Adrenal gland (tissue), 19 donors: ENCODE measurements at places on chromosomes 13 and 19. TPM values are rescaled to one million over a fixed set of nuclear protein-coding genes. Genes with fewer than 3 reads are reported as not detected.

Gene N4BP2L1
- 12.5 TPM for total RNA-seq

Gene CHAF1A
- total RNA-seq: 14.6 TPM

Gene ATP7B
- total RNA-seq: 2.9 TPM

Gene STRN4
- 66.2 TPM for total RNA-seq

Gene CEACAM16
- not detected for total RNA-seq

Gene ZNF442
- total RNA-seq: 3.4 TPM

Gene HMGB1
- total RNA-seq: 315 TPM

Gene ATP8B3
- 3.5 TPM for total RNA-seq

Gene IGFL1
- not detected for total RNA-seq

Gene ZNF155
- 11.6 TPM for total RNA-seq

Gene KIR2DL4
- not detected for total RNA-seq

Gene GRK1
- not detected for total RNA-seq

Gene CGB3
- not detected for total RNA-seq

Gene VSTM2B
- not detected for total RNA-seq

Gene LILRB5
- 39.0 TPM for total RNA-seq

Gene NLRP4
- total RNA-seq: not detected

DNA sequence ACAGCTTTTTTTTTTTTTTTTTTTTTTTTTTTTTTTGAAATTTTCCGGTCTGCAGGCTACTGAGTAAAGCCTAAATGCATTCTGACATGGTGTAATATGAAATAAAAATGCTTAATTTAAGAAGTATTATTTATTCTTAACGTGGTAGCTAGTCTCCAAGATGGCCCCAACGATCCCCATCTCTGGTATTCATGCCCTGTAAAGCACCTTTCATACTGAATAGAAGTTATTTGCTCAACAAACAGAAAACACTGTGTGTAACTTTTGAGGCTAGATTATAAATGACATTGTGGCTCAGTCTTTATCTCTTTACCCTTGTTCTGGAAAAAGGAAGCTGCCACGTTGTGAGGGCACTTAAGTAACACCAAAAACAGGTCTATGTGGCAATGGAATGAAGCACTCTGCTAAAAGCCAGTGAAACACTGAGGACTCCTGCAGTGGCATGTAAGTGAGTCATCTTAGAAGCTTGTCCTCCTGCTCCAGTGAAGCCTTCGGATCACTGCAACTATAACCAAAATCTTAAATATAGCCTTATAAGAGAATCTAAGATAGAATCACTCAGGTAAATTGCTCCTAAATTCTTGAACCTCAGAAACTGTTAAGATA, 128.7 kb downstream of the UGGT2 start:
- no peaks in the 10 kb centered on the region for H3K4me1 ChIP-seq
- DNase-seq: peak; percentile 44
- no peak overlapping the region for H3K27ac ChIP-seq
- no peaks in the 10 kb centered on the region for H3K36me3 ChIP-seq

DNA sequence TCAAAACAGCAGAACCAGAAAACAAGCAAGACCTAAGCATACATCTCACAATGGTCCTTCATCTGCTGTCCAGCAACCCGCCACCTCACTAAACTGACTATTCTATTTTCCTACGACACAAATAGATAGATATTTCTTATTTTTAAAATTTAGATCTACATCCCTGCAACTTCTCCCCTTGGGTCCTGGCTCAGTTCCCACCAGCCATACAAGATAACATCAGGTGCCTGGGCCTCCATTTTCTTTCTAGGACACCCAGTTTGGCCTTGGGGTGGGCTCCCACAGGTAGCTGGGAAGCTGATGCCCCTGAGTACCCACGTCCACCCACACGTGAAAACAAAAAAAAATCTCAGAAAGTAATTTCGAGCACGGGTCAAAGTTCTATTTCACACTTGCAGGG, 47.6 kb downstream of the TGDS start:
- peak overlapping the region; percentile 97 for H3K27ac ChIP-seq
- H3K4me1 ChIP-seq: peaks cover 7% of the 10 kb centered on the region
- no peaks in the 10 kb centered on the region for H3K27me3 ChIP-seq
- peak overlapping the region; percentile 69 for H3K4me3 ChIP-seq
- peak; percentile 18 for DNase-seq

DNA sequence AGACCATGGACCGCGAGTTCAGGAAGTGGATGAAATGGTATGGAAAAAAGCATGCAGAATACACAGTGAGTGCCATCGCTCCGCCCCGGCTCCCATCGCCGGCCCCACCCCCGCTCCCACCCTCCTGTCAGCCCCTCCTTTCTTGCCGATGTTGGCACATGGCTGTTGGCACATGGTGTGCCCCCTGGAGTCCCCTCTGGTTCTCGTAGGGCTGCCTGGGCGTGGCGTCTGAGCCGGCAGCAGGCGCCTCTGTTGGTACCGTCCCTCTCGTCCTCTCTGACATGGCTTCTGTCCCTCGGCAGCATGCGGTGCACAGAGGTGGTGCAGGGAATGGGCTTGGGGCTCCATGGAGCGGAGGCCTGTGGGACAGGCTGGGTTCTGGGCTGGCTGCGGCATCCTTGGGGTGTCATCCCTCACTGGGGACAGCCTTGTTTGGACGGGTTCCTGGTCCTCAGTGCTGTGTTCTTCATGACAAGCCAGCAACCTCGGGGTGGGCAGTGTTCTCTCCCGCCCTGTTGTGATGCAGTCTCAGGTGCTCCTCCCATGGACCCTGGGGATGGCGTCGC, 30.9 kb downstream of the DOT1L start:
- H3K4me1 ChIP-seq: no peaks in the 10 kb centered on the region
- H3K36me3 ChIP-seq: no peaks in the 10 kb centered on the region
- no peak for DNase-seq
- H3K4me3 ChIP-seq: no peak overlapping the region
- H3K27ac ChIP-seq: no peak overlapping the region
- H3K27me3 ChIP-seq: no peaks in the 10 kb centered on the region

- no peak overlapping the region for H3K27ac ChIP-seq
- DNase-seq: no peak
- peaks cover 51% of the 10 kb centered on the region for H3K36me3 ChIP-seq
- no peaks in the 10 kb centered on the region for H3K27me3 ChIP-seq
- no peak overlapping the region for H3K4me3 ChIP-seq
- H3K4me1 ChIP-seq: peaks cover 20% of the 10 kb centered on the region
Observed at GRCh38 chr19:38383184-38383583, 4.7 kb downstream of the GGN start.

GRCh38 chr19:37468961-37469777, at the start of gene ZNF570:
Gene ZNF570 (plus strand): TSS chr19:37469356. CDS start chr19:37470355, 999 bp downstream.
- peak within 1 kb of the TSS; percentile 65 for H3K4me3 ChIP-seq
- H3K27me3 ChIP-seq: no peaks in the 10 kb centered on the region
- H3K4me1 ChIP-seq: peaks cover 28% of the 10 kb centered on the region
- peak within 1 kb of the TSS; percentile 84 for H3K27ac ChIP-seq

GRCh38 chr13:32314271-32315237, 609 bp downstream of the ZAR1L start:
- H3K27ac ChIP-seq: peak overlapping the region; percentile 95
- no peaks in the 10 kb centered on the region for H3K4me1 ChIP-seq
- peak; percentile 43 for DNase-seq

DNA sequence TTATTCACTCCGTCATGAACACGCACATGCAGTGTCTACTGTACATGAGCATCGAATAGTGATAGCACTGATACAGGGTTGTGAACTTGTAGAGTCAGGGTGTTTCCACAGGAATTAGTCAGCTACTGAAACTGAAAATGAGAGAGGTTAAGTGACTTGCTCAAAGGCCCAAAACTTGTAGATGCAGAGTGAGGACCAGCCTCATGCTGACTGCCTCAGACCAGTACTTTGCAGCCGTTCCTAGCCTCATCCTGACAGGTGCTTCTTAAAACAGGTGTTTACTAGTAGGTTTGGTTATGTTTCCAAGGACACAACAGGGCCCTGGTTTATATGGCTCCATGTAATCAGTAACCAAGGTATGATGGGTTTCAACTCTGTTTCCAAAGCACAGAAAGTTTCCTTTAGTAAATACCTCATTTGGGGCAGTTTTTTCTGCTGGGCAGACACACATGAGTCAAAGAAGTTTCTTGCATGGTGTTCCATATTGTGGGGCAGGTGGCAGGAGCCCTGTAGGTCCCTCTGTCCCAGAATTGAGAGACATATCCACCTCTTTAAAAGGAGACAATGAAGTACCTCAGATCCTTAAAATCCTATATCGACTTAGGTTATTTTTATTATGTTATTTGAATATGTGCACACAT, 16.0 kb downstream of the FGF9 start:
- H3K27ac ChIP-seq: no peak overlapping the region
- DNase-seq: no peak
- H3K4me3 ChIP-seq: no peak overlapping the region
- H3K27me3 ChIP-seq: no peaks in the 10 kb centered on the region
- no peaks in the 10 kb centered on the region for H3K36me3 ChIP-seq
- H3K4me1 ChIP-seq: no peaks in the 10 kb centered on the region

DNA sequence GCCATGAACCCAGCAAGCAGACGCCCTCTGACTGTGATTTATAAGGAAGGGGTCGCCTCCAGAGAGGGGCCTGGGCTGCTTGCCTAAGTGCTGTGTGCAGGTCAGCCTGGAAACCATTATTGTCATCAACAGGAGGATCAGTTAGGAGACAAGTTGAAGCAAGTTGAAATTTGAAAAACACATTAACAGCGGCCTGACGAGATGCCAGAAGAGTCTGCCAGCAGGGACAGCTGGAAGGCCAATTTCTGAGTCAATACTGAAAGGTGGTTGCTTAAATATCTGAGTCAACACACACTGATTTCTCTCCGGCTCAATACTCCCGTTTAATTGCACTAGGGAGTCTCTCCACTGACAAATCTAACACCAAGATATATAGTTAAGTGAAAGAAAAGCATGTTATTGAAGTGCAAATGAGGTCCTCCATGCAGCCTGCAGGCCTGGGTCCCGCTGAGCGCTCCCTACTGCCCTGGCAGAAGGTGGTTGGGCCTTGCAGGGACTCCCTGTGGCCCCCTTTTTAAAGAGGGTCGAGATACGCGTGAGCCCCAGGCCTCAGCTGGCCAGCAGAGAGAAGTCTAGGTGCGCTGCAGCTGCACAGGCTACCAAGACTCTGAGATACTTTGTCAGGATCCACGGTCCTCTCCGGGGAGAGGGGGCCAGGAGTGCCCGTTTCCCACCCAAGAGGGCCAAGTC, 91.1 kb downstream of the RNASEH2B start:
- DNase-seq: peak; percentile 62
- H3K36me3 ChIP-seq: no peaks in the 10 kb centered on the region
- H3K4me1 ChIP-seq: peaks cover 7% of the 10 kb centered on the region
- no peaks in the 10 kb centered on the region for H3K27me3 ChIP-seq

- peak within 1 kb of the TSS; percentile 61 for H3K4me3 ChIP-seq
- H3K36me3 ChIP-seq: no peaks in the 10 kb centered on the region
- peak within 1 kb of the TSS; percentile 30 for H3K27ac ChIP-seq
- peak; percentile 68 for DNase-seq
- no peaks in the 10 kb centered on the region for H3K27me3 ChIP-seq
Observed at GRCh38 chr13:108269601-108270328, at the start of gene TNFSF13B. Gene TNFSF13B (plus strand): TSS chr13:108269718. CDS start chr13:108269896, 178 bp downstream.

GRCh38 chr13:102580552-102581169, 16.1 kb upstream of the TPP2 start:
- no peak overlapping the region for H3K27ac ChIP-seq
- H3K27me3 ChIP-seq: no peaks in the 10 kb centered on the region

- H3K27me3 ChIP-seq: no peaks in the 10 kb centered on the region
- H3K4me3 ChIP-seq: no peak overlapping the region
- peak; percentile 39 for DNase-seq
- H3K27ac ChIP-seq: no peak overlapping the region
- H3K36me3 ChIP-seq: peaks cover 20% of the 10 kb centered on the region
Observed at GRCh38 chr19:18440415-18440877, 2.5 kb upstream of the ISYNA1 start.

GRCh38 chr19:16301999-16302694, 22.5 kb upstream of the KLF2 start:
- H3K27ac ChIP-seq: no peak overlapping the region
- H3K36me3 ChIP-seq: no peaks in the 10 kb centered on the region
- H3K27me3 ChIP-seq: no peaks in the 10 kb centered on the region
- DNase-seq: no peak
- H3K4me3 ChIP-seq: no peak overlapping the region
- H3K4me1 ChIP-seq: no peaks in the 10 kb centered on the region

GRCh38 chr13:112143046-112143752, 76.2 kb downstream of the SOX1 start:
- H3K27me3 ChIP-seq: no peaks in the 10 kb centered on the region
- no peaks in the 10 kb centered on the region for H3K4me1 ChIP-seq
- no peak overlapping the region for H3K4me3 ChIP-seq
- no peaks in the 10 kb centered on the region for H3K36me3 ChIP-seq
- H3K27ac ChIP-seq: no peak overlapping the region
- no peak for DNase-seq

DNA sequence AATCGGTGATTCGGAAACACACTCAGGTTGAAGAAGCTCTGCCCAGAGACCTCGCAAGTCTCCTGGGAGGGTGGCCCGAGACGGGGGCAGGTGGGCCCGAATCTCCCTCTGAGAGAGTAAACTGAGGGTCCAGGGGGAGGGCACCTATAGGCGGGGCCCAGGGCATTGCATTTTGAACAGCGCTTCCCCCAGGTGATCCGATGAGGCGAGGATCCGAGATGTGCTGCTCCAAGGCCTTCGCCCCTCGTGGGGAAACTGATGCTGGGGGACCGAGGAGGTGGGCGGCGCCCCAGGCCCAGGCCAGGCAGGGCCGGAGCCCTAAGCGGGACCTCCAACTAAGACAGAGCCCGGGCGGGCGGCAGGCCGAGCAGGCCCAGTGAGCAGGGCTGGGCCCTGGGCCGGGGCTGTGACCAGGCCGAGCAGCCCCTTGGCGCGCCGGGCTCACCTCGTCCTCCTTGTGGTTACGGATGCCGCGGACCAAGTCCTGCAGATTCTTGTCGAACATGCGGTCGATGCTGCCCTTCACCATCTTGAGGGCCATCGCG, 500 bp downstream of the AP3D1 start:
- no peak for DNase-seq
- H3K4me1 ChIP-seq: peaks cover 36% of the 10 kb centered on the region

DNA sequence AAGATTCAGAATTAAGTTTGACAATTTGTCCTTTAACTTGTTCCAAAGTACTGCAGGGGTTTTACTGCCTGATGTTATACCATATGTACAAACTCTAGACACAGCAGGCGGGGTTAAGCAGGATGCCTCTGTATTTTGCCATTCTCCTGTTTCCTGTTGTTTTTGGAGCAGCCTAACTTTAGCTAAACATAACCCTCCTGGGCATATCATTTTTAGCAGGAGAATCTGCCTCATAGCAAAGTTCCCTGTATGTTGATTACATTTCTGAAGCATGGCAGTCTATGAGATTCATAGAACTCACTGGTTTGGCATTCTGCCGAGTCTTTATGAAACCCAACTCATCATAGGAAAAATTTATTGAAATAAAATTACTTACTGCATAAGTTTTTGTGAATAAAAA, 5.2 kb downstream of the LHFPL6 start:
- no peak overlapping the region for H3K27ac ChIP-seq
- no peak overlapping the region for H3K4me3 ChIP-seq
- no peak for DNase-seq
- no peaks in the 10 kb centered on the region for H3K36me3 ChIP-seq

GRCh38 chr19:16789238-16789637, 40.0 kb upstream of the SIN3B start:
- DNase-seq: no peak
- H3K4me1 ChIP-seq: no peaks in the 10 kb centered on the region
- H3K27me3 ChIP-seq: no peaks in the 10 kb centered on the region
- H3K27ac ChIP-seq: no peak overlapping the region
- no peaks in the 10 kb centered on the region for H3K36me3 ChIP-seq

- peak; percentile 51 for DNase-seq
- no peaks in the 10 kb centered on the region for H3K4me1 ChIP-seq
- no peak overlapping the region for H3K4me3 ChIP-seq
- H3K27ac ChIP-seq: no peak overlapping the region
Observed at GRCh38 chr13:44974056-44974793, 15.0 kb downstream of the NUFIP1 start.
